ENCODE measurements at places on chromosomes 6 and 20.

- DNase-seq, result no peak
Measured at GRCh38 chr6:90274451-90275030, 22.1 kb downstream of the BACH2 start.

GRCh38 chr20:62366370-62367135 is 559 bp downstream of the LAMA5 start:
- peak; percentile 66 for DNase-seq

- no peak for DNase-seq
Measured at GRCh38 chr6:148591656-148592055, 155.2 kb upstream of the UST start.

DNA sequence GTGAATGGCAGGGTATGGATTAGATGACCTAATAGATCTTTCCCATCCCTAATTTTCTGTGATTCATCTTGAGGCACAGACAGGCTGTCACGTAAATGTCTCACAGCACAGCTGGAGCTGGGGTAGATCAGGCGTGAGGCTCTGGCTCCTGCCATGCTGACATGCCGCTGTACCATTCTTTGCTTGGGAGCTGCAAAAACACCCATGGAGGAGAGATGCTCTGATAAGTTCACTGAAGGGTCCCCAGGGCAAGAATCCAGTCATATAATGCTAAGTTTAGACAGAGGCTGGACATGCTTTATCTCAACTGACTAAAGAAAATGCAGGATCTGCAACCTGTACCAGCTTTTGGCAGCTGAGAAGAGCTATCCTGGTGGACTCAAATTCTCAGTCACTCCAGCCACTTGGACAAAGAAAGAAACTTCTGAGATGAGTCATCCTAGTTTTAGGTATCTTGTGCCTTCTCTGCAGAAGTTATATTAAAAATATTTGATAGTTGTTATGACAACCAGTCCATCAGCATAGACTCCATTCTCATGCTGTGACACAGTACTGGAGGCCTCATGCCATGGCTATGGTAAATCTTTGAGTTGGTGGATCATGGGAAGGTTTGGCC is 185.1 kb upstream of the RAB32 start:
- no peak for DNase-seq

GRCh38 chr6:118335325-118335816 is 212.7 kb upstream of the PLN start:
- no peak for DNase-seq

GRCh38 chr20:20295621-20296498 is 72.0 kb upstream of the INSM1 start:
- no peak for DNase-seq

GRCh38 chr20:59042151-59042795 is at the start of gene PRELID3B:
PRELID3B (minus strand) TSS chr20:59042786; CDS start chr20:59042730, 56 bp downstream.
- no peak for DNase-seq

DNA sequence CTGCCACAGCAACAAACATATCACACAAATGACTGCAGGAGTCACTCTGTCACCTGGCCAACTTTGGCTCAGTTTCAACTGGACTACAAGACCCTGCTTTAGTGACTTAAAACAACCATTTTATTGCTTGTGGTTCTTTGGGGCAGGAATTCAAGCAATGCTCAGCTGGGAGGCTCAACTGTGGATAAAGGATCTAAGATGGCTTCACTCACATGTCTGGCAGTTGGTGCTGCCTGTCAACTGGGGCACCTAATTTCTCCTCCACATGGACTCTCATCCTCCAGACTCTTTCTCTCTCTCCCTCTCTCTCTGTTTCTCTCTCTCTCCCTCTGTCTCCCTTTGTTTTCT is 2.8 kb upstream of the EPB41L2 start:
- no peak for DNase-seq

DNA sequence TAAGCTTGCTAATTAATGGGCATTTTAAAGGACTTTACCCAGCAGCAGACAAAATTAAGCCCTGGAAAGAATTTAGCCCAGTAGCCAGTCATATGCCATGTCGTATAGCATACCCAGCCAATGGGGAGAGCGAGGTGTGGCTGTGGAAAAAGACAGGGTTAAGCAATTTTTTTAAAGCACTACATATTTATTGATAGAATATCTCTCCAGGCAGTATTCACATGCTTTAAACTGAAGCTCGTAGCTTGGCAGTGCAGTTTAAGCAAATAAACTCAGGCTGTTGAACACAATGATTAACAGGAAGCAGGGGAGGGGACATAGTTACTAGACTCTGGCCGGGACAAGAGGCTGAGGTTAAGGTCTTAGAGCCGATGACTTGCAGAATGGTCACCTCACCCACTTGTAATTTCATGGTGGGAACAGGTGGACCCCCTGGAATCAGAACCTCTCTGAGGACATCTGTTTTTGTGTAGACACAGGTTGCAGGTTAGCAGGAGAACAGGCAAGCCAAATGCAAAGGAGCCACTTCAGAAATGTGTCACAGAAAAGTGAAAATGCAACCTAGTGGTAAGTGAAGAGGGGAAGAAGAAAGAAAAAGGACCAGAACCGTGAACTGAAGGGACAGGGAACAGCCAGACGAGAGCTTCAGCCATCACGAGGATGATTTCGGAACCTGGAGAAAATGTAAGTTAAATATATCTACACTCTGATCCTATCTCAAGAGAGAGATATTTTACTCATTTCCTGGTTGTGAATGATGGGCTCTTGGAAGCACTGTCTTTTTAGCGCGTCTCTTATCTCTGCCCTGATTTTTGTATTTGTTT is 7.2 kb downstream of the GCNT2 start:
- no peak for DNase-seq

DNA sequence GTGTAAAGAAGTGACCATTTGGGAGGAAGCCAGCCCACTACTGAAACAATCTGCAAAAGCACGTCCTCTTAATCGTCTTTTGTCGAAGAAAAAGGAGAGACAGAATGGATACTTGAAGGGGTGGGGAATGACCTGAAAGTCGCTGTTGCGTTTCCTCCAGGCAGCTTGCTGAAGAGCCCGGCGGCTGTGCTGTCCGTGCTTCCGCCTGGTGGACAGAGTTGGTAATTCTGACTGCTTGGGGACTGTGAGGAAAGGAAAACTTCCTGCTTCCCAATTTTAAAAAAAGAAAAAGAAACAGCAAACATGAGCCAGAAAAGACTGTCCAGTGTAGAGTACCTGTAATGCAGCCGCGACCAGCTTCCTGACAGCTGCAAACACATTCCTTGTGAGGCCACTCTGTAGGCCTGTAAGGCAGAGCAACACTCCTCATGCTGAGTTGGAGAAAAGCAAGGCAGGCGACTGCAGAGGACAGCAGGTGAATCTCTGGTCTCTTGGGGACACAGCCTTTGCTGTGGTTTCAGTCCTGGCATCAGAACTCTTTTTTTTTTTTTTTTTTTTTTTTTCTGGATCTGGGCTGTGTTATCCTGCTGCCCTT is 251.1 kb upstream of the TBX18 start:
- peak; percentile 57 for DNase-seq

- DNase-seq, result no peak
Measured at GRCh38 chr20:11207749-11208502, 534.1 kb upstream of the JAG1 start.

GRCh38 chr20:19880256-19881079 is 122.4 kb downstream of the RIN2 start:
- DNase-seq, result no peak

- DNase-seq, result no peak
Measured at GRCh38 chr6:15462717-15463525, 199.9 kb downstream of the DTNBP1 start.

GRCh38 chr20:3515379-3516170 is 44.8 kb downstream of the ATRN start:
- DNase-seq, result no peak

GRCh38 chr20:14561741-14562221 is 224.4 kb upstream of the FLRT3 start:
- no peak for DNase-seq

DNA sequence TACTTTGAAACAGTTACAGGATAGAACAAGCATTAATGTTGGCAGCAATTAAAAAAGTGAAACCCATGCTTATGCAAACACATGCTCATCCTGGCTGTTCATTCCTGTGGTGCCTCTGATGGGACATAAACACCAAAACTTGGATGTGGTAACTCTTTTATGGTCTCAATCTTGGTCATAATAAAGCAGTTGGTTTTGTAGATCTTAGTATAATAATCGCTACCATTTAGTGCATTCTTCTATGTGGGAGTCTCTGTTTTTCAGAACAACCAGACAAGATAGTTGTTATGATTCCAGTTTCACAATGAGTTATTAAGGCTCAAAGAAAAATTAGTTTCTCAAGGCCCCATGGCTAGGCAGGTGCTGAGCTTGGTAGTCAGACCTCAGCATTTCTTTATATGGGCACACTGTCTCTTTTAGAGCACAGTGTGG is 184.0 kb downstream of the UTRN start:
- DNase-seq, result no peak

DNA sequence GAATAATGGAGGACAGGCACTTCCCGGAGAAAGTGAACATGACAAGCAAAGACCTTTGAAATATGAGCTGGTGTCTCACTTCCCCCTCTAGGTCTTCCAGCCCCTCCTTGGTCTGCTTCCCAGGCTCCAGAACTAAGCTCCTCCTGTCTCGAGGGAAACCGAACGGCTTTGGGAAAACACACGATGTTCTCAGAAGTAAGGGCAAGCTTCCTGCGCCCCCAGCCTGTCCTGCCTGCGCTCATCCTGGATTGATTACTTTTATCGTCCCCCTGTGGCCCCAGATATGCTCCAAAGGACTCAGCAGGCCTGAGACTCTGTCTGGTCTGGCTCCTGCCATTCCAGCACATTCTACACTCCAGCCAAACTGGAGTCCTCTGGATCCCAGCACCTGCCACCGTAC is 83.4 kb downstream of the ZNF217 start:
- no peak for DNase-seq

DNA sequence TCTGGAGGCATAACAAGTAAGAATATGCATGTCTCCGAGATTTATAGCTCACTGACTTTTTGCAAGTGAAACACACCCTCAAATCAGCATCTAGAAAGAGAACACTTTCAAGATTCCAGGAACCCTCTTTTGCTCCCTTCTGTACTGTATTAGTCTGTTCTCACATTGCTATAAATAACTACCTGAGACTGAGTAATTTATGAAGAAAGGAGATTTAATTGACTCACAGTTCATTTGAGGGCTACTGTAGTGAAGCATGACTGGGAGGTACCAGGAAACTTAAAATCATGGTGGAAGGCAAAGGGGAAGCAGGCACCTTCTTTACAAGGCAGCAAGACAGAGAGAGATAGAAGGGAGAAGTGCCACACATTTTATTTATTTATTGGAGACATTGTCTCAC is 269.9 kb downstream of the UTRN start:
- no peak for DNase-seq

- DNase-seq, result no peak
Measured at GRCh38 chr20:49285233-49285668, 7.4 kb upstream of the ZNFX1 start.

GRCh38 chr6:7108964-7109836 is 1.4 kb downstream of the RREB1 start:
- DNase-seq, result no peak

DNA sequence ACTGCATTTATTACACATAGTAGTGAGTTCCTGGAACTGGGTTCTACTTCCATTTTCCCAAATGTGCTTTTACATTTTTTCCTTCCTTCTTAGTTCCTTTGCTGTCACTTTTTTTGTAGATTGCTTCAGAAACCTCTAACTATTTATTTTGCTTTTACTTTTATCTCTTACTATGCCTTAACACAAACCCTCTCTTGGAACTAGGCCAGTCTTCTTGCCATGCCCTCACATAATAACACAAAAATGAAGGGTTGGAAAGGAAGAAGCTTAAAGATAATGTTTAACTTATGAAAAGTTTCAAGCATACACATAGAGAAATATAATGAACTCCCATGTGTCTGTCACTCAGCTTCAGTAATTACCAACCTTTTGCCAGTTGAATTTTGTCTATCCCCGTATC is 27.1 kb downstream of the TOP1 start:
- DNase-seq, result no peak

DNA sequence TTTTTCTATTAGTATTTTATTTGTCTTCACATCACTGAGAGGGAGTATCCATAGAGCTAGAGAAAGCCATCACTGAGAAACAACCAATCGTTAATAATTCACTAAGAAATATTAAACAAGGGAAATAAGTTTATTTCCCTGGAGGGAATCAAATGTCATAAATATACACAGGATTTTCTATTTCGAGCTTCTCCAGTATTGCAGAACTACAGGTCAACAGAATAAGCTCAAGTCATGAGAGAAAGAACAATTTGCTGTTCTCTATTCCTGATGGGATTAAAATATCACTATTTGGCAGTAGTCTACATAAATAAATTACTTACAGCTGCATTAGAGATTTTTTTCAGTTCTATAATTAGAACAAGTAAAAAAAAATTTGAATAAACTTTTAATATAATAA is 2.2 kb upstream of the FAM162B start:
- DNase-seq, result no peak

- DNase-seq, result peak; percentile 39
Measured at GRCh38 chr20:36572701-36573102, 695 bp upstream of the TGIF2 start.

GRCh38 chr6:111278731-111279130 is 191.4 kb downstream of the SLC16A10 start:
- no peak for DNase-seq

DNA sequence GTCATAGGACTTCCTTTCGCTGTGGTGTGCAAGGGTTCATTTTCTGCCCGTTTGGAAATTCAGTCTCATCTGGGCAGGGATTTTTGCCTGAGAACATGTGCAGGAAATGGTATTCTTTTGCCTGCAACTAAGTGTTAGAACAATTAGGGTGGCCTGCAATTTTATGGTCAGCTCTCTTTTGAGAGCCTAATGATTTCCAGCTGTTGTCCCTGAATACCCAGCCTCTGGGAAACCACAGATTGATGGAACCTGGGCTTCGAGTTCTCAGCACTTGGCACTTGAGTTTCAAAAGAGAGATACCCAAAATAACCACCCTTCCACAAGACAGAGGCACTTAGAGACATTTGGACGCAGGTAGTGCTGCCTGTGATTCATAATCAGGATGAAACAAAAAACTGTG is 217.2 kb upstream of the FOXA2 start:
- DNase-seq, result no peak

GRCh38 chr6:110064744-110065524 is 86.8 kb downstream of the GPR6 start:
- no peak for DNase-seq

DNA sequence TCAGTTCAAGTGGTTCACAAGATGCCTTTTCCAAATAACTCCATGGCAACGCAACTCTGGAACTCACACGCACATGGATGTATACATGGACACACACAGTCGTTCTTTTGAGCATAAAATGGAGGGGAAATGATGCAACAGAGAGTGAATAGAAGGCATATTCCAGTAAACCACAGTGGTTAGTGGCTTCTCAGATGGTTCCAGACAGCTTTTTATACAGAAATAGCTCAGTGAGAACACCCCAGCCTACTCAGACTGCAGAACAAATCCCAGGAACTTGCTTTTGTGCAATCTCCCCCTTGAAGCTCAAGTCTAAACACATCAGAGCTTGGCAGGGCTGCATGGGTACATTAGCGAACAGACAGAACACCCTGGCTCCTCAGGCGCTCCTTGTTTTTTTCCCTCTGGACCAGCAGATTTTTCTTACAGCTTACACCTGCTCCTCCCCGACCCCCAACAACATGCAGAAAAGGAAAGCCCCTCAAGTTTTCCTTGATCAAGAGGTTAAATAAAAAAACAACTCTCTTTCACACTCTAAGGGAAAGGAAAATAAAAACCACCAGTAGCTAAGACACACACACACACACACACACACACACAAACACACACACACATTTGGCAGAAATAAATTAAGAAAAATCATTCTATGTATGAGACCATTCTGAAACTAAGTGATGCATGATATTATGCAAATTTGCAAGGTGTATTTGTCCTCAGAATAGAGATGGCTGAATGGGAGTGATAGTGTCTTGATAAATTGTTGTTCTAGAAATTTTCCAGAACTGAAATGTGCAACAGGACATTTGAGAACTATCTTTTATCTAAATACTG is 51.2 kb upstream of the RANBP9 start:
- no peak for DNase-seq

Measured in neuronal stem cell (in vitro differentiated cells).